ENCODE measurements at places on chromosomes 12 and 14.

GRCh38 chr14:102080183-102081080 lies 6.4 kb downstream of the HSP90AA1 start:
- DNase-seq, result no peak

- no peak for DNase-seq
These were observed 306.7 kb downstream of the EMP1 start for GRCh38 chr12:13503094-13503835.

DNA sequence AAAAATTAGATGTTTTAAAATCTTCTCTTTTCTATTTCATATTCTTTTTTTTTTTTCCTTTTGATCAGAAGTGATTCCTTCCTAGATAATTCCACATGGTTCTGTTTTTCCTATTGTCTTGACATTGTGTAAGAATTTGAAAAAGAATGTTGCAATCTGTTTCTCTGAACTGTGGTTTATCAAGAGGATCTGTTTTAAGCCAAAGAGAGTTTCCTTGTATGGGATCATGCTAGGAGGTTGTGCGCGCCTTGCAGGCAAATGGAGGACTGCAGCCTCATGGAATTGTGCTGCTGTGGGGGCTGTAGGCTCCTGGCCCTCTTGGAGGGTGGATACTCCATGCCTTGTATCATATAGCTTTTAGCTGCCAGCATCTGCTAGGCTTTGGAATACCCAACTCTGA lies 43.3 kb upstream of the MBIP start:
- DNase-seq, result no peak

GRCh38 chr12:97556302-97556779 lies 93.7 kb downstream of the RMST start:
- DNase-seq, result no peak

- DNase-seq, result no peak
These were observed 103.2 kb upstream of the PARP11 start for GRCh38 chr12:3976351-3976938.

DNA sequence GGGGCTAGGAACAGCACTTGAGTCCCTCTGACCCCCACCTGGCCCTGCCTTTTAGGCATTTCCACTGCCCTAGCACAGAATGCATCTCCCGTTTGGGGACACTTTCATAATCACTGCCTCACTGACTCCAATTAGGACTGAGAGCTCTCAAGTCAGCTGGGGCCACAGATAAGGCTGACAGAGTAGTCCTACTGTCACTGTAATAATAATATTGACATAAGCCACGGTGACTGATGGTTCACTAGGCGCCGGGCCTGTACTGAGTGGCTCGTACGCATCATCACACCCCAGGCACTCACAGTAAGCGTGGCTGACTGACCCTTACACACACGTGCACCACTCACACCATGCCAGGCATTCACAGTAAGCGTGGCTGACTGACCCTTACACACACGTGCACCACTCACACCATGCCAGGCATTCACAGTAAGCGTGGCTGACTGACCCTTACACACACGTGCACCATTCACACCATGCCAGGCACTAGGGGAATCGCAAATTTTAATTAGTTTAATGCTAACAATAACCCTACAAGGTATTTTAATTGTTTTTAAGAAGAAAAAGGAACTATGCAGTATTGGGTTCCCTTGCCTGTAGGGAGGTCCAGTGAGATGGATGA lies 87.7 kb downstream of the CHGA start:
- no peak for DNase-seq

DNA sequence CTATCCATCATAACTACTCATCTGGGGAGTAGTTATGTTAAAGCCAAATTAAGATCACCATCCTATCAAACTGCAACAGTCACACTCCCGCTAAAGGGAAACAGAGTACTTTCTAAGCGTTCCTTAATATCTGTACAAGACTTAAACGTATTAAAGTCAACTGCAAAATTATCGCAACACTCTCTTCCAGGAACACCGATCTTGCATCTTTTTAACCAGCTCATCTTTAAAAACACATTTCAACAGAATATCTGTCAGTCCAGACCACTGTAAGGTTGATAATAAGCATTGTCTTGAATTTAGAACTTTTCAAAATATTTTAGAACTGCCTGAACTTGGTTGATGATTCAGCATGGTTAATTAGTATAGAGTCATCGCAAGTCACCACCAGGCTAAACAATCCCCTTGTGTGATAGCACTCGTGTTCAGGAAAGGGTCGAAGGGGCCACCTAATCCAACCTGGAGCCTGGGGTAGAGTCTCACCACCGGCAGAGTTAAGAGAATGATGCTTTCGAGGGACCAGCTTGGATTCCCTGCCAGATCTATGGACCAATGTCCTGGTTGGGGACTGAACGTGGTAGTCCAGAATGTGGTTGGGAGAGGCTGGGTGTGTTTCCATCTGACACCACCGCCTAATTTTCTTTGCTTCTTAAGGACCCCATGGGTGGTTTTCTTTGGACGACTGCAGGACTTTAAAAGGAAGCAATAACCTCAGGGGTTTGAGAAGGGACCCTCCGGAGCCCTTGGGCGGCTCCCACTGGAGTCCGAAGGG lies 890 bp downstream of the SPTLC2 start:
- DNase-seq, result no peak

Measured in NCI-H2171 treated with DMSO at 0.1 percent for 48 hours (cell line).